ENCODE measurements at places on chromosomes 7 and 10.

DNA sequence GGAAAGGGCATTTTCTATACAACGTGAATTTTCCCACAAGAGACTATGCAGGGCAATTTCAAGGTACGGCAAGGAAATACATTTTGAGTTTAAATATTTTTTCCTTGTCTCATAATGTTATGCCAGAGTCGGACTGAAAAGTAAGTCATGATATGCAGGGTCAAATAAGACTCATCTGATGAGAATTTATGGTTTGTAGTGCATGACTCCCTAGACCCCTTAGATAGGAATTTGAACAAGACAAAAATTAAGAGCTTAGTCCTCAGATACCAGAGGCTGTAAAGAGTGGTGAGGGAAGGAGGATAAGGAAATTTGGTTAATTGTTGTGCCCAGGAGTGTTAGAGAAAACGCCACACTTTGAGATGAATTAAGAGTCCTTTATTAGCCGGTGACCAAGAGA lies 616.6 kb downstream of the XPNPEP1 start:
- no peak for DNase-seq

- DNase-seq = no peak
Observed at GRCh38 chr10:14192746-14193145, 138.0 kb downstream of the FRMD4A start.

DNA sequence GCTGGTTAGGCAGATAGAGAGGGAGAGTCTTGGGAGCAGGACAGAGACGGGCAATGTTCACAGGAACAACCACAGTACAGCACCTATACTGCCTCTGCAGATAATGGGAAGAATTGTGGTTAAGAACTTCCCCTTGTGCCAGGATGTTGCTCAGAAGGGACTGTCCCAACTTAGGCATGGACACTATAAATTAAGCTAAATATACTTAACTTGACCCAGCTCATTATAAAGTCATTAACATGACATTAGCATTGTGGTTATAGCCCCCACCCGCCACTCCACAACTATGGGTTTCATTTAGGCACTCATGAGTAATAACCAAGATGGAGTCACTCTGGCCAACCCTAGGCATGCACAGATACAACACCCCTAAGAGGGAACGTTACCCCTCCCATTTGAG lies 310.9 kb upstream of the NRG3 start:
- no peak for DNase-seq

GRCh38 chr10:122379537-122379936 lies 5.0 kb downstream of the PLEKHA1 start:
- DNase-seq = no peak

DNA sequence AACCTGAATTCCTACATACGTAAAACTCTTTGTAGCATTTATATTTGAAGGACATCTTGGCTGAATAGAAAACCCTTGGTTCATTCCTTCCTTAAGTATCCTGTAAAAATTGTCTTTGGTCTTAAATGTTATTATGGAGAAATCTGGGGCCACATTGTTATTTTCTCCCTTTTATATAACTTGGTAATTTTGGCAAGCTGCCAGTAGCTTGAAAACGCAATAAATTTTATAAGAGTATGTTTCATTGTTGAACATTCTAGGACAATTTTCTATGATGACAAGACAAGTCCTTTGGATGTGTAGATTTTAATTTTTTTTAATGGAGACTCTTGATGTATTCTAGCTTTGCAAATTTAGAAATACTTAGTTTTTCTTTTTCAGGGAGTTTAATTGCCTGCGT lies 191.9 kb downstream of the ABCA13 start:
- no peak for DNase-seq

- no peak for DNase-seq
Observed at GRCh38 chr7:134966691-134967090, 19.6 kb upstream of the AGBL3 start.

GRCh38 chr7:155752756-155753445 lies 59.4 kb downstream of the SHH start:
- no peak for DNase-seq

DNA sequence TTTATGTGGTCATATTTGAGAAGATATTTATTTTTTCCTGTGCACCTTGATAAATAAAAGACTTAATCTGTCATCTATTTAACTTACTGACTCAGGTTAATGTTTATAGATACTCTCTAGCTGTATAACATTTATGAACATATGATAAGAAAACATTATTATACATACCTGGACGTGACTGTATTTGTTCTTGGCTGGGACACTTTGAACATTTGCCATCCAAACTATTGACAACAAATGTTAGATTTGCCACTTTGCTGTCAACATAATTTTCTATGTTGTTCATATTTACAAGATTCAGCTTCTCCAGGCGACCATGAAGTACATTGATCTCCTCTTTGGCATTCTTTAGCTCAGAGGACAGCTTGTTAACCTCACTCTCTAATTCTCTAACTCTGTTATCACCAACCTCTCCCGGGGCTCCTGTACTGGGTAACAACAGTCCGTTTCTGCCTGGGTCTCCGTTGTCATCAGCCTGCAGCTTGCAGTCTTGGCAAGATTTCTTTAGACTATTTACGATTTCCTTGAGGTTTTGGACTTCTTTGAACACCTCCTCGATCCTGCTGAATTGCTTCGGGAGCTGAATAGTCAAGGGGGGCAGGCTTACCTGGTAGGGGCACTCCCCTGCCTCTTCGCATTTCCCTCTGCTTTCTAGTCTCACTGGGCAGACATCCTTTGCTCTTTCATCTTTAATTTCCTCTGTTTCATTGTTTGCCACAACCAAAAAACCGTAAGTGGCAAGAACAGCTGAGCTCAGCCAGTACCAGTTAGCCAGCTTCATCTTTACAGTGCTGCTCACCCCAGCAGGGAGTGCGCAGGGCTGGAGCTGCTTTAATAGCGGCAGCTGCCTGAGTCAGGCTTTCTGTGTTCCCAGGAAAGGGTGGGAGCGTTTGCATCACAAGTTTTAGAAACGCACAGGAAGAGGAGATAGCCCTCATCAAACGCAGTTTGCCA lies at the start of gene FGL2:
TSS of gene FGL2 (minus strand) at position 807 of the 954 bp plus-strand sequence. CDS start at position 781, 26 bp downstream.
- DNase-seq = peak; percentile 6

- DNase-seq = no peak
Observed at GRCh38 chr10:62000037-62000603, 98.6 kb downstream of the ARID5B start.

- DNase-seq = no peak
Observed at GRCh38 chr7:17848516-17848915, 91.8 kb downstream of the SNX13 start.

DNA sequence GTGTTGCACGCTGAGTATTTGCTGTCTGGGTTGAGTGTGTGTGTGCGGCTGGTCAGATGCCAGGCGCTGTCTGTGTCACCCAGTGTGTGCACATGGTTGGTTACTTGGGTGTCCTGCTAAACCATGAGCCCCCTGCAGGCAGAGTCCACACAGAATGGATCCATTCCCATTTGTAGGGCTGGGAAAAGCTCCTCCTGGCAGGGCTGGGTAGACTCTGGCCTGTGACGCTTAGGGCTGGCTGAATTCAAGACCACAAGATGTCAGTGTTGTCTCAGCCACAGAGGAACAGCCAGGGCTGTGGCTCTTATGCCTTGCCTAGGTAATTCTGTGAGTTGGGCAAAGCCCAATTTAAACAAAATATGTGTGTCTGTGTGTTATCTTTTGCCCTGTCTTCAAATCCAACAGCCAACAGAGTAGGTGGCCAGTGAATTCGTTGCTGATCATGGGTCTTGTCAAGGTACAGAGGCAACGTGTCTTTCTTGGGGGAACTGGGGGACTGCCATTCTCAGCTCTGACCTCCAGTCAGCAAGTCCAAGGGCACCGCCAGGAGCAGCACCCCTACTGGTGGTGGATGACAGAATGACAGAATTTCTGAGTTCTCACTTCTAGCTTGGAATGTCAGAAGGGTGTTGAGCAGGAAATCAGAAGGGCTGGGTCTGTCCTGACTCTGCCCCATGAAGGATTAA lies 285.1 kb downstream of the CCSER2 start:
- no peak for DNase-seq

All from activated CD4-positive, alpha-beta T cell treated with anti-CD3 and anti-CD28 coated beads for 24 hours (primary cell).